ENCODE measurements at places on chromosomes 16 and 17. TPM values are rescaled to one million over a fixed set of nuclear protein-coding genes. Genes with fewer than 3 reads are reported as not detected.

The FBXO39 gene
- total RNA-seq: not detected

The HCFC1R1 gene
- total RNA-seq: 38.6 TPM

The SERPINF2 gene
- total RNA-seq: 0.24 TPM

The TBX6 gene
- total RNA-seq: 0.10 TPM

The LITAFD gene
- total RNA-seq: not detected

The C1QTNF1 gene
- 31.8 TPM for total RNA-seq

The KRTAP4-9 gene
- not detected for total RNA-seq
